ENCODE measurements at places on chromosomes 7 and 10. TPM values are rescaled to one million over a fixed set of nuclear protein-coding genes. Genes with fewer than 3 reads are reported as not detected.

DNA sequence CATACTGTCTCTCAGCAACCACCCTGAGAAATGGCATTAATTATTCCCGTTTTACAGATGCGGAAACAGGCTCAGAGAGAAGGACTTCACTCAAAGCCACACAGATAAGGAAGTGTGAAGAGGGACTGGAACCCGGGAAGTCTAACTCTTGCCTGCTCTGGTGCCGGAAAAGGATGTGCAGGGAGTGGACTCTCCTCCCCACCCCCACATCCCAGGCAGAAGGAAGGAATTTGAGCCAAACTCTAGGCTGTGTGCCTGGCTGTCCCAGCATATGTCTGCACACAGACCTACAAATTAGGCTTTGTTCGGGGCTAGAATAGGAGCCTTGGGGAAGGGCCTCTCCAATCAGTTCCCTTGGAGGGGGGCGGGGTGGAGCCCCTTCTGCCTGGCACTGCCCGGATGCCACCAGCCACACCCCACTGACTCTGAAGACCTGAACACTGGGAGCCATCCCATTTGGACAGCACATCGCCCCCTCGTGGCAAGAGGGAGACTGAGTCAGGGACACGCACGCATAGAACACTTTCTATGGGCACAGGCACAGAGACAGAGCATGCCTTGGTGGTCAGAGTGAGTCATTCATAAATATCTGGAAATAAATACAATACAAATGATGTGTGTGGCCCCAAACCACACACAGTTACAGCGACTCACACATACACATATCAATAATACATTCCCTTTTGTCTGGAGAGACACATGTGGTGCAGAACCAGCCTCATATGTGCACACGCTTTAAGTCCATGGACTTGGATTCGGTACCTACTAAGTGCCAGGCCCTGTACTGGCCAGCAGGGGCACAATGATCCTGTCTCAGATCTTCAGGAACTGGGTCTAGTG is 13.1 kb downstream of the LZTS2 start:
- H3K27me3 ChIP-seq = peaks cover 27% of the 10 kb centered on the region
- DNase-seq = peak; percentile 94
- no peak overlapping the region for H3K27ac ChIP-seq
- H3K36me3 ChIP-seq = no peaks in the 10 kb centered on the region

GRCh38 chr10:63094881-63095280 is 38.2 kb upstream of the NRBF2 start:
- DNase-seq = no peak
- no peak overlapping the region for H3K27ac ChIP-seq
- H3K4me3 ChIP-seq = no peak overlapping the region
- no peaks in the 10 kb centered on the region for H3K27me3 ChIP-seq

GRCh38 chr7:150666412-150666811 is 19.1 kb upstream of the GIMAP2 start:
- H3K4me1 ChIP-seq = no peaks in the 10 kb centered on the region
- no peaks in the 10 kb centered on the region for H3K36me3 ChIP-seq
- H3K27me3 ChIP-seq = no peaks in the 10 kb centered on the region
- no peak overlapping the region for H3K4me3 ChIP-seq
- no peak overlapping the region for H3K27ac ChIP-seq
- no peak for DNase-seq

- DNase-seq = no peak
- no peaks in the 10 kb centered on the region for H3K36me3 ChIP-seq
- H3K4me3 ChIP-seq = no peak overlapping the region
- H3K4me1 ChIP-seq = no peaks in the 10 kb centered on the region
- no peak overlapping the region for H3K27ac ChIP-seq
- H3K27me3 ChIP-seq = peaks cover 82% of the 10 kb centered on the region
Measured at GRCh38 chr7:87599336-87599735, 1.3 kb downstream of the ABCB1 start.

Gene GBX1
- not detected for total RNA-seq

DNA sequence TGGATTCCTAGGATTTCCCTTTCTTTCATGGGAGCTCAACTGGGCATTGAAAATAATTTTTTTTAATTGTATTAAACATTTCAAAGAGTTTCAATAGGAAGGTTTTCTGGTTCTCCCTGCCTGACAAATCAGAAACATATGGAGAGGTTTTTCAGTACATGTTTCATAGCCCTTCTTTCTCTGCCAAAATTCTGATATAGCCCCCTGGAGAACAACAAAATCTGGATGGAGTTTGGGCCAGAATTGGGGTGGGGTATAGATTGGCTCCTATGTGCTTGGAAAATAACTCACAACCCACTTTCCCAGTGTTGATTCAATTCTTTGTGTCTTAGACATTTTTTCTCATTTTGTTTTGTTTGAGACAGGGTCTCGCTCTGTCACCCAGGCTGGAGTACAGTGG is 24.6 kb upstream of the EIF4H start:
- no peak overlapping the region for H3K27ac ChIP-seq
- no peaks in the 10 kb centered on the region for H3K4me1 ChIP-seq
- no peaks in the 10 kb centered on the region for H3K27me3 ChIP-seq

DNA sequence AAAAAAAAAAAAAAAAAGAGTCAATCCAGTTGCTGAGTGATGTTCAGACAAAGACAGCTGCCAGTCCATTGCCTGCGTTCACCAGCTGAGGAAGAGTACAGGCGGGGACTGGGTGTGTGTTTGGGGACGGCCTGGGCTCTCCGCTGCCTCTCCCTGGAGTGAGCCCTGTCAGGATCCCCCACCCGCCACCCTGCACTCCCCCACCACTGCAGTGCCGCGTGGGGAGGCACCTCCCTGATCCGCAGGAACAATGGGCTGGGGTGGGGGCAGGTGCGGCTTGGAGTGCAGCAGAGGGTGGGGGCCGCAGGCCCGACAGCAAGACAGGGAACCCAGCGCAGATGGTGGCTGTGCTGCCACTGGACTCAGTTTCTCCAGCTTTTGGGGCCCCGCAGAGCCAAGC is 1.4 kb downstream of the HSPA12A start:
- H3K27me3 ChIP-seq = peaks cover 67% of the 10 kb centered on the region
- DNase-seq = no peak
- H3K27ac ChIP-seq = no peak overlapping the region
- peak overlapping the region; percentile 75 for H3K4me3 ChIP-seq

Gene FZD8
- 147 TPM for total RNA-seq

GRCh38 chr7:96285579-96285978 is 36.3 kb downstream of the SLC25A13 start:
- no peak overlapping the region for H3K27ac ChIP-seq
- peaks cover 28% of the 10 kb centered on the region for H3K36me3 ChIP-seq

DNA sequence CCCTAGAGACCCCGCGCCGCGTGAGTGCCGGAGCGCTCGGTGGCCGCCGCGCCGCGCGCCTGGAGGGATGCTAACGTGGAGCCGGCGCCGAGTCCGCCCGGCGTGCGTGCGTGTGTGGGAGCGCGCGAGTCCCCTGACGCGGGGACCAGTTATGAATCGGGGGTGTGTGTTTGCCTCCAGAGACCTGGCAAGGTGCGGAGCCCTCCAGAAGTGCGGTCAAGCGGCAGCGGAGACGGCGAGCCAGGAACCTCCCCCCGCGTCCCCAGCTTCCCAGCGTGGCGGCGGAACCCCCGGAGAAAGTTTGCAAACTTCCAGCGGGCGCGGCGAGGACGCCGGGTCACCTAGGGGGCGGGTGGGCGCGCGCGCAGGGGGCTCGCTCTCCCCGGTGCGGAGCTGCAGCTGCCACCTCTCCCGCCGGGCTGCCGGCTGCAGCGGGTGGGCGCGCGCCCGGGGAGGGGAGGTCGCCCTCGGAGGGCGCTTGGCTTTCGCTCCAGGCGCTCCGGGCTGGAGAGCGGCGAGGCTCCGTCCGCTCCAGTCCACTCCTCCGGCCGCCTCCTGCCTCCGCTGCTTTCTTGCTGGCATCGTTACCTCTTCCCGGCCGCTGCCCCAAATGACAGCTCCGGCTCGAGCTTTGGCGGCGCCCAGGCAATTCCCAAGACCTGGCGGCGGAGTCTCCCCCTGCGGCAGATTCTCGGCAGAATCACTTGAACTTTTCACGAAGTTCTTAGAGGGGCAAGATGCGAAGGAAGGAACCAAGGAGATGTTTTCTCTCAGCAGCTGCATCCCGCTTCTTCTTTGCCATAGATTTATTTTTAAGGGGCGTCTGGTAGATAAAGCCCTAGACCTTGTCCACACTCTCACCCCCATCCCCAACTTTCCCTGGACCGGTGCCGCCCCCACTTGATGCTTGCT is 2.3 kb upstream of the CREB5 start:
- H3K36me3 ChIP-seq = no peaks in the 10 kb centered on the region
- peaks cover 98% of the 10 kb centered on the region for H3K27me3 ChIP-seq
- peak overlapping the region; percentile 83 for H3K4me3 ChIP-seq
- DNase-seq = peak; percentile 84

GRCh38 chr7:106175507-106175906 is 63.4 kb upstream of the SYPL1 start:
- H3K27ac ChIP-seq = no peak overlapping the region
- H3K27me3 ChIP-seq = no peaks in the 10 kb centered on the region
- no peak overlapping the region for H3K4me3 ChIP-seq
- no peaks in the 10 kb centered on the region for H3K36me3 ChIP-seq
- no peak for DNase-seq
- no peaks in the 10 kb centered on the region for H3K4me1 ChIP-seq

- DNase-seq = no peak
- peaks cover 95% of the 10 kb centered on the region for H3K36me3 ChIP-seq
- H3K27me3 ChIP-seq = no peaks in the 10 kb centered on the region
- no peak overlapping the region for H3K27ac ChIP-seq
- no peak overlapping the region for H3K4me3 ChIP-seq
- no peaks in the 10 kb centered on the region for H3K4me1 ChIP-seq
Measured at GRCh38 chr7:76346097-76346496, 12.7 kb downstream of the YWHAG start.

Measured in endodermal cell (in vitro differentiated cells).